ENCODE measurements at places on chromosomes 11 and 22.

DNA sequence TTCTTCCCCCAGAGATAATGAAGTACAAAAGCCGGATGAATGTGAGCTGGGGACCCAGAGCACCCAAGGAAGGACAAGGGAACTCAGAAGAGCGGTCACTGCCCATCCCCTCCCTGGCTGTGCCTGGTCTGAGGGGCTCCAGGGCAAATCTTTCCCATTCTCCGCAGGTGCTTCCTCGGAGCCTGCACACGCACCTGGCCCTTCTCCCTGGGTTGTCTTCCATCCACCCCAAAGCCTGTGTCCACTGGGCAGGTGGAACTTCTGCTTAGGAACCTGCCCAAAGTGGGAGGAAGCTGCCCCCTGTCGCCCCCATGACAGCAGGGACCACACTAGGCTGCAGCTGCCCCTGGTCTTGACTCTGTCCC is 121.0 kb upstream of the FGF3 start:
- DNase-seq, result no peak

DNA sequence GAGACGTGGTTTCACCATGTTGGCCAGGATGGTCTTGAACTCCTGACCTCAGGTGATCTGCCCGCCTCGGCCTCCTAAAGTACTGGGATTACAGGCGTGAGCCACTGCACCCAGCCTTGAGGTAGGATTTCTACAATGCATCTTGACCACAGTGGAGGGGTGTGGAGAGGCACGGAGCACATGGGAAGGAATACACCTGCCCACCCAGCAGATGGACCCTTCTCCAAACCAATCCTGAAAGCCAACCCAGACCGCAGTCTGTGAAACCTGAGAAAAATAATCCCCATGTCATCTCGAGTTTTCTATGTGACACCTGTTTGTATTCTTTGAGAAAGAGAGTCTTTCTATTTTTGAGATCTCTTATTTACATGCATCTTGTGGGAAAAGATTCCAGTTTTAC is 32.5 kb downstream of the LGR4 start:
- no peak for DNase-seq

- DNase-seq, result no peak
Observed at GRCh38 chr11:129787532-129788155, 28.0 kb upstream of the TMEM45B start.

DNA sequence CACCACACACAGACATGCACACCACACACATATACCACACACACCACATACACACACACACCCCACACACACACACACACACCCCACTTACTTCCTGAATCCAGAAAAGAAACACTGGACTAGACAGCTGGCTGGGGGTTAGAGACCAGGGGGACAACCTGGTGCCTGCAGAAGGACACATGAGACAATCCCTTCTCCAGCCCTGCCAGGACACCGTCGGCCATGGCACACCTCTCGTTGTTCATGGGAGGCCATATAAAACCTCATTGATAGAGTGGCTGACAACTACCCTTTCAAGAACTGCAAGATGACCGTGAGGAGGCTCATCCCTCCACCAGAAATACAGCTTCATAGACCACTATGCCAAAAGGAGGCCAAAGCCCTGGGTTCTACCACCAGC is 54.3 kb downstream of the IGSF9B start:
- no peak for DNase-seq

DNA sequence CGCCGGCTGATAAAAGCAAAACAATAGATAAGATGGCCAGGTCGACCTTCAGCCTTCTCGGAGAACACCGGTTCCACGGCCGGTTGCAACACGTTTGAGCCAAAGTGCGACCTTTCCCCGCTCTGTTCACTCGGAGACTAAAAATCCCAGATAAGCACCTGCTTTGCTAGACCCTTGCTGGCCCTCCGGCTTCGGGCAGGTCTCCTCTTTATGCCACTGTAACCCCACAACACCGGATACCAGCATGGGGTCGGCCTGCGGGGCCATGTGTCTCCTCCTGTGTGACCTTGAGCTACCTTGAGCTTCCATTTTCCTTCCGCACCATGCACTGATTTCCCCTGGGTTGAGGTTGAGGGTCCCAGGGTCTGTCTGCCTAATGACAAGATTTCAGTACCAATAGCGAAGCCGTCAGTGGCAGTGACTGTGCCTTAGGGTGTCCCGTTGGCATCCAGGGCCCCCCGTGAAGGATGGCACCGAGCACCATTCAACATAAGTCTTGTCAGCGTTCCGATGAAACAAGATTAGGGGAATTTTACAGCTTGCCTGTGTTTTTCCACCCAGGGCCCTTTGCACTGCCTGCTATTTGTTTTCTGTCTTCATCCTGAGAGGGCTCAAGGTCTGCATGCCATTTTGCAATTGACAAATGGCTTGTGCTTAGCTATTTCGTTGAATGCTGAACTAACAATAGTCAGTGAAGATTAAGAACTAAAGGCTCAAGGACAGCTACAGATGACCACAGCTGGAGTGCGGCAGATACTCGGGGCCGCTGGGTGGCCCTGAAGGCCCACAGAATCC is 118.6 kb downstream of the KCNQ1 start:
- no peak for DNase-seq

DNA sequence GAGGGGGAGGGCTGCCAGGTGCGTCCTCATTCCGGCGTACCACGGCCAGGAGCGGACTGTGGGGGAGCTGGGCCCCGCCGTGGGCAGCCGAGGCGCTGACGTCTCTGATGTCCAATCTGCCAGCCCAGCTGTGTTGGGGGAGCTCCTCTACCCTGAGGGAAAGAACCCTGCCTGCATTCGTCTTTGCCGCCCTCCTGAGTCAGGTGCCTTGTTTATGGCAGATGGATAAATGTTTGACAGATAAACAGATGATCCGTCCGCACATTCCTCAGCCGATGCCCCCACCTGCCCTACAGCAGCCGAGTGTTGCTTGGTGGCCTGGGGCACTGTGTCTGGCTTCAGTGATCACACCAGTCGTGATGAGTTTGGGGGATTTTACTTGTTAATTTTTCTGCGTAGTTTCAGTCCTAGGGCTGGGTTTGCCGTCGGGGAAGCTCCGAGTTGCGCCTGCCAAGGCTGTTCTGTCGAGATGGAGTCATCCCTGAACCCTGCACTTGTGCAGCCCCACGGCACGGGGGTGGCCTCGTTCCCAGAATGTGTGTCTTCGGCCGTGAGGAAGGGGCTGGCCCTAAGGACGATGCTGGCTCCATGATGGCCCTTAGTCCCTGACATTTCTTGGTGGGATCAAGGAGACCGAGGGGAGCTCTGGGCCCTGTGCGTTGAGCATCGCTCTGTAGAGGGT is 1083.9 kb downstream of the BRD1 start:
- DNase-seq, result no peak

GRCh38 chr11:71329786-71330185 is 77.4 kb upstream of the SHANK2 start:
- DNase-seq, result no peak

- no peak for DNase-seq
Observed at GRCh38 chr22:24162436-24162835, 18.9 kb upstream of the SUSD2 start.

- DNase-seq, result no peak
Observed at GRCh38 chr22:37708580-37709444, 12.0 kb downstream of the TRIOBP start.
